ENCODE measurements at places on chromosomes 2 and 18.

DNA sequence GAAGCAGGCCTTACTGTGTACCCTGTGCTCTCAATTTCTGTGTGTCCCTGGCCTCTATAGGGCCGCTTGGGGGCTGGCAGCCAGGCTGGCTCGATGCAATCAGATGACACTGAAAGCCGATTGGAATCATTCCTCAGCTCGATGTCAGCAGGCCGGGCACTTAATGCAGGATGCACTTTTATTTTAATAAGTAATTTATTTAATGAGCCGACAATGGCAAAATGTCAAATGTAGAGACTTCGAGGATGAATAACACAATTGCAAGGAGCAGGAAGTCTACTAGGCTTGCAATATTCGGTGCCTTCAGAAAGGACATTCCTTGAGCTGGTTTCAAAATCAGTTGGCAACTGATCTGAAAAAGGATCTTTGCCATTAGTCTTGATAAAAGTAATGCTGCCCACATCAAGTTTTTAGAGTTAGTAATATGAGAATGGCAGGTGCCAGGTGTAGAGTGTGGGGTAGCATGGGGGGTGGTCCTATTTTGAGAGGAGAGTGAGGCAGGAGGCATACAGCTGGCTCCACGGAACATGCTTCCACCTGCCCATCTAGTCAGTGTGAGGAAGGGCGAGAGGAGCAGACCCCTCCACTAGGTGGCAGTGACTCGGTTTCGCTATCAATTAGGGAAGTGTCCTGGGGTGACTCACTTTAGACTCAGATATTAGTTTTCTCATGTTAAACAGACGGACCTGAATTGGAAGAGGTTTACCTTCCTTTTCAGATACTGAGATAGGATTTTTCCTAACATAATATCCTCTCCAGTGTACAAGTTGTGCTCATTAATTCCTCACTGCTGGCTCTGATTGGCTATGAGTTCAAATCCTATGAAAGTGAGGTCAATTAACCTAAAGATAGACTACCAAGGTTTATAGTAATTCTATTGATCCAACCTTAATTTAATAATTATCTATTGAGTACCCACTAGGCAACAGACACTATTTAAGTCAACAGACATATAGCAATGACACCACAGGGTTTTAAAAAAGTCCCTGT lies 80.9 kb downstream of the NABP1 start:
- peak; percentile 33 for DNase-seq

- no peak for DNase-seq
These were observed 77.1 kb downstream of the SUMO1 start for GRCh38 chr2:202161151-202161835.

- DNase-seq, result no peak
These were observed 6.4 kb upstream of the SFTPB start for GRCh38 chr2:85674417-85674816.

GRCh38 chr2:3670941-3671340 lies 12.9 kb downstream of the ALLC start:
- no peak for DNase-seq

DNA sequence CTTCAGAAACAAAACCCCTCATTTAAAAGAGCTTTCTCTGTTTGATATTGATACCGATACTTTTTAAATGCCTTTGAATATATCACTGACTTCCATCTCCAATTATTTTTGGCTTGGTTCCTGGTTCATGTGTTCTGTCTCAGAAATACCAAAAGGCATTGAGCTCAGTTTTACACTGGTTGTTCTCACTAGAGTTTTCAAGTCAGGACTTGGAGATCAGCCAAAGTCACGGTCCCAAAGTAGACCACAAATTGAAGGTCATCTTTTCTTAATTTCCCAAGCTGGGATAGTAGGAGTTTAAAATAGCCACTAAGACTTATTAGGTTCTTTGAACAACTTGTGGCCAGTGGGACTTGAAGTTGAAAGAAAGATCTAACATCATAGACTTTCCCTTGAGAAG lies 24.2 kb downstream of the DHRS9 start:
- no peak for DNase-seq

GRCh38 chr2:185284696-185285095 lies 453.9 kb upstream of the FSIP2 start:
- no peak for DNase-seq

DNA sequence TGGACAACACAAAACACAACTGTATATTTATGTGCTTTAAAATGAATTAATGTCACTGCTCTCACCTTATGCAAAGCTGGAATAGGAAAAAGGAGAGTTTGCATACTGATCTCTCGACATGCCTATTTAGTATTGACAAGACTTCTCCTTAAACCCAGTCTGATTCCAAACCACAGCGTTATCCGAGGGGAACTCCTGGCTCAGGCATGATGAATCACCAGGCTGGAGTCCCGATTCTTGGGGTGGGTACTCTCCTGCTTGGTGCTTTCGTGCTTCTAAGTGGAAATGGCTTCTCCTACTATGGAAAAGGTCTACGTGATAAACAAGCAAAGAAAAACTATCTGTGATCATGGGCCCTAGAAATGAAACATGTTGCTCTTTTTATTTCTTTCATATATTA lies 88.9 kb upstream of the SLC35G4 start:
- no peak for DNase-seq

DNA sequence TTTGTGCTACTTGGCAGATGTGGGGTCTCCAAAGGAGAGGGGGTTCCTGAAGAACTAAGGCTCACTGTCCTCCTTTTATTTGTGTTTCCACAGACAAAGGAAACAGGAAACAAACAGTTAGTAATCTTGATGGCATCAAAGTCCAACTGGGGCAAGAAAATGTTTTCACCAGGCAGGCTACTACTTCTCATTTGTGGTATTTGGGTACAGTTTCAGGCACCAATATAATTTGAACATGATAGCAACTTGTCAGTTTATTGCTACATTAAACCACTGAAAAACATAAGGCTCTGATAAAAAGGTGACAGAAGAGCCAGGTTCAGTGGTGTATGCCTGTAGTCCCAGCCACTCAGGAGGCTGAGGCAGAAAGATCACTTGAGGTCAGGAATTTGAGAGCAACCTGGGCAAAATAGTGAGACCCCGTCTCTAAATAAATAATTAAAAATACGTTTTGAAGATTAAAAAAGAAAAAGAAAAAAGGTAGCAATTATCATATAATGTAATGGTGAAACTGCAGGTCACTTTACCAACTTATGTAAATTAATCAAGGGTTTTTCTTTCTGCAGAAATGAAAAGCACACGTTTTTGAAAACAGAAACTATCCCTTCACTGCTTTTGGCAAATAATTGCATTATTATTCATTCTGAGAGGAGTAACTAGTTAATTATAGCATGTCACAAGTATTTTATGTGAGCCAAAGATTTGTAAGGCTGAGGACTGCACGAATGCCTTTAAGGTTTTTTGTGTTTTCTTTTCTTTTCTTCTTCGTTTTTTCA lies 157.5 kb upstream of the CAVIN2 start:
- no peak for DNase-seq

GRCh38 chr2:114684403-114684802 lies 242.0 kb downstream of the DPP10 start:
- no peak for DNase-seq

DNA sequence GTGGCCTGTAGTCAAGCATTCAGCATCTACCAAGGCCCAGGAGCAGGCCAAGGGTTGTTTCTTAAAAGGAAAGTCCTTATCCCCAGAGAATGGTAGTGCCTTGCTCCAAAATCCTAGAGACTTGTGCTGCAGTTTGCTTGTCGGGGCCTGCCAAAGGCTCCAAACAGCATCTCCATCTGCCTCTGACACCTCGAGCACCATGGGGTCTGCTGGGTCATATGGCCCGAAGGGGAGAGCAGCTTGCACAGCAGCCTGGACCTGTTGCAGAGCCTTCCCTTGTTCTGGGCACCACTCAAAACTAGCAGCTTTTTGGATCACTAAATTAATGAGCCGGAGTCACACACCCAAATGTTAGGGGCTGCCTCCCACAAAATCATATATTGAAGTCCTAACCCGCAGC lies 35.7 kb downstream of the GNAL start:
- no peak for DNase-seq

GRCh38 chr2:113361051-113361450 lies 76.4 kb upstream of the ZNG1B start:
- DNase-seq, result no peak

DNA sequence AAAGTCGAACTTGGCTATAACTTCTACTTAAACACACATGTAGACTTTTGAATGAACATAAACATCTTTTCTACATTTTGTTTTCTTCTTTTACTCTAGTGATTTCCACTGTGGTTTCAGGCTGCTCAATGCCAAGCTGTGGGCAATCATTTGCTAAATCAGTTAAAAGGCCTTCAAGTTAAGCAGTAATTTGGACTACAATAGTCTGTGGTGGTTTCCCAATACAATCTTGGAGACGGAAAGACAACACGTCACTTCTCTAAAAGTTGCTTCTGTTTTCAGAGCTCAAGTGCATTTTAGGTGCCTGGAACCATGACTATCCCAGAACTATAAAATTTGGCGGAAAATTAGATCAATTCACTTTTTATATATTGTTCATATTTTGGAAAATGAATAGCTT lies 69.4 kb downstream of the TXNL1 start:
- no peak for DNase-seq

GRCh38 chr2:58054264-58054663 lies 7.7 kb downstream of the VRK2 start:
- DNase-seq, result no peak

DNA sequence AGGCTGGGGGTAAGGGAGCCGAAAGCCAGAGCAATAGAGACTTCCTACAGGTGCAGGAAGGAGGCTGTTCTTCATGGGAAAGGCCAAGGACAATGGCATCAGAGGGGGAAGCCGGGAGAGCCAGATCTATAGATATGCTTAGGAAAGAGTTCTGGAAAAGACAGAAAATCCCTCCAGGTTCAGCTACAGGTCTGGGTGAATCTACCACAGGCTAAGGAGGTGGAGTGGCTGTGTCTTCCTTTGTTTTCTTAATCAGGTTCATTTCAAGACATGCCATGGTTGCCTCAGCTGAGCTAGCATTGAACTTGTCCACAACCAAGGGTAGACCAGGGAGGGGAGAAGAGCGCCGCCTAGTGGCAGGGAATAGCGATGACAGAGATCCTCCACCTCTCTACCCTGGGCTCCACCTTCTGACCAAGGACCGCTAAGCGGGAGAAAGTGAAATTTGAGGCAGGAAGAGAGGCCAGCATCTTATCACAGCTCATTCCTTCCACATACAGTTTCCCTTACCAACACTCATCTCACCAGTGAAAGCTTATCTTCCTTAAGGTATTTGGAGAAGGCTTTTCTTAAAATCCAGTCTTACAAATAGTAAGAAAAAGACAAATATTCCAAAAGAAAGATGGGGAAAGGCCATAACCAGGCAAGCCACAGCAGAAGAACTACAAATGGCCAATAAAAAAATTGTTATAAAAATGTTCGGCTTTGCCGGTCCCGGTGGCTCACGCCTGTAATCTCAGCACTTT lies 74.2 kb downstream of the VIT start:
- DNase-seq, result peak; percentile 21

DNA sequence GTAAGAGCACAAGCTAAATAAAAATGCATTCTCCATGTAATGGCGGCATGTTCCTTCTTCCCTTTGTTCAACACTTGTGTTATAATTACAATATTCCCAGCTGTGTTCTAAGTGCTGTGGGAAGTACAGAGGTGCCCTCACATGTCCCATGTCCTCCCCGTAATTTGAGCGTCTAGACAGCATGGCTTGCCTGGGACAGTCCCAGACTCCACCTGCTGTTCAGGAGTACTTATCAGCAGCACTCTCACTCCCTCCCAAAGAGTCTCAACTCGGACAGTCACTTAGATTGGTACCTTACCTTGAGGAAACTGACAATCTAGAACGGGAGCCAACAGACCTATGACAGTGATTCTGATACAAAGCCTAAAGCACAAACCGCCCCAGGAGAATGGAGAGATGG lies 370.5 kb downstream of the EIPR1 start:
- DNase-seq, result no peak

DNA sequence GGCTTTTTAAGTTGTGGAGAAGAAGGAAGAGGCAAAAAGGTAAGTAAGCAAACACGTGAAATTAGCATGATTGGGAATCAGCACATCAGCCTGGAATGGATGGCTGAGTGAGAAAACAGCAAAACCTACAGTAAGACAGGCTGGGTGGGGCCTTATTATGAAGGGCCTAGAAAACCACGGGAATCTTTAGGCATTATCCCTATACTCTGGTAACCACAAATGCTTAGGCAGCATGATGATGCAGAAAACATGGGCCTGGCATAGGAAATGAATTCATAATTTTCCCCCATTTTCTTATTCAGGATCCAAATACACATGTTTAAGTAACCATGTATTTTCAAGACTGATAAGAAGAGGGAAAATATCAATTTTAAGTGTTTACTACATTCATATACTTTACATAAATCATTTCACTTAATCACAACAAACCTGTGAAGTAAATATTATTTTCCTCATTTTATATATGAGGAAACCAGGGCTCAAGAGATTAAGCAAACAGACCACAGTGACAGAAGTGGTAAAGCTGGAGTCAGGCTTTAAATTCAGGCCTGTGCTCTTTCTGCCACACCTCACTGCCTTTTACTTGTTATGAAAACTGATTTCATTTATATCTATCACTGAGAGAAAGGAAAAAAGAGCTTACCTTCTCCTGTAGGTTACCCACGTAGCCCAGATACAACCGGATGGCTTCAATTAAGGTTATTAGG lies 4.0 kb downstream of the TMEM17 start:
- DNase-seq, result no peak
